CD8-positive, alpha-beta memory T cell (primary cell): ENCODE measurements at places on chromosomes 5 and 9.

DNA sequence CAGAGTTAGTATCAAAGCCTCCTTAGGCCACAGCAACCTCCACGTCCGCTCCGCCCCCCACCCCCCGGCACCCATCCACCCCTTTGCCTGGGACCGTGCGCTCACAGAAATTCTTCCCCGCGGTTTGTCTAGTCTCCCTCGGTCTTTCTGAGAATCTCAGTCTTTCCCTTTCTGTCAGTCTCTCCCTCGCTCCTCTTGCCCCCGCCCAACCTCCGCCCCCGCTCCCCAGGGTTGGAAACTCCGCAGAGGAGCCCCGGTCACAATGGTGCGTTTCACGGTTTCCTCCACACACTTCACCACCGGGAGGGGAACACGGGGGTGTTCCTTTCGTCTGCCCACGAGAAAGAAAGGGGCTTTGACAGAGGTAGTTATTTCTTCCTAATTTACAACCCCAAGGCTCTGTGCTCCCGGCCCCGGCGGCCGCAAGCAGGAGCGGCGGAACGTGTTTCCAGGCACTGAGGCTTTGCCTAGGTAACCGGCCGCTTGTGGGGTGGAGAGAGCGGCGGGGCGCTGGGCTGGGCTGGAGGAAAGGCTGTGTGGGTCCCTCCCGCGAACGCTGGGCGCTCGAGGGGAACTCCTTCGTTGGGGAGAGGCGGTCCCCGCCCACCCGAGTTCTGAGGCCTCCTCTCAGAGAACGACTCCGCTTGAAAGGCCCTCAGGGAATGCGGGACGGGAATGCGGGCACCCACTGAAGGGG, 2.1 kb downstream of the NR4A3 start:
- peak; percentile 44 for DNase-seq

DNA sequence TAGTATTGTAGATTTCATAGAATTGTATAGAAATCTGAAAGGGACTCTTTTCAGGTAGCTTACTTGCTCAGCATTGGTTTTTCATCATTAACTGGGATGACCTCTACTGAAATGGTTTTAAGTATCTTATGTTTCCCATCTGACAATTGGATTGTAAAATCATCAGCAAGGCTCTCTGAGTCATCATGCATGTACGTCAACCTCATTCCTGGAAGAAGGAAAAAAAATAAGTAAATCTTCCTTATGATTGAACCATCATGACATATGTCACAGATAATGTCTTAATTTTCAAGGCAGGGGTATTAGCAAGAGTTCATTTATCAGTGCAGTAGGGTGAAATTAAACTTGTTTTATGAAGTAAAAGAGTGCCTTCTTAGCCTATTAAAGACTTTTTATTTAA, 74.9 kb upstream of the CER1 start:
- DNase-seq = no peak

- DNase-seq = no peak
Observed at GRCh38 chr9:14441976-14442651, 128.2 kb upstream of the NFIB start.

DNA sequence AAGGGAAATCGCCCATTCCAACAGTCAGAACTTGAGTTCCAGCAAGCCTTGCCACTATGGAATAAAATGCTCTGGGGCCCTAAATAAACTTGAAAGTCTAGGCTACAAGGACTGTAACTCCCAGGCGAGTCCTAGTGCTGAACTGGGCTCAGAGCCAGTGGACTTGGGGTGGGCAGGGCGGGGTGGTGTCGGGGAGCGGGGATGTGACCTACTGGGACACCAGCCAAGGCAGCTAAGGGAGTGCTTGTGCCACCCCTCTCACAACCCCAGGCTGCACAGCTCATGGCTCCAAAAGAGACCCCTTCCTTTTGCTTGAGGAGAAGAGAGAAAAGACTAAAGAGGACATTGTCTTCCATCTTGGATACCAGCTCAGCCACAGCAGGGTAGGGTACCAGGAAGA, 61.5 kb downstream of the MEIKIN start:
- DNase-seq = no peak

DNA sequence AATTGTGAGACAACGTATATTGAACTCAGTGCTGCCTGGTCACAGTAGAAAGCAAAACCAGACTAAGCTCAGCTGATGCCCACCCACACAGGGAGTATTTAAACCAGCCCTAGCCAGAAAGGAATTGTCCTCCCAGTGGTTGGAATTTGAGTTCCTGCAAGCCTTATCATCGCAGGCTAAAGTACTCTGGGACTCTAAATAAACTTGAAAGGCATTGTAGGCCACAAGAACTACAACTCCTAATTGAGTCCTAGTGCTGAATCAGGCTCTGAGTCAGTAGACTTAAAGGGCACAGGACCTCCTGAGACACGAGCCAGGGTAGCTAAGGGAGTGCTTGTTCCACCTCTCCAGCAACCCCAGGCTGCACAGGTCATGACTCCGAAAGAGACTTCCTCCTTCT, 171.4 kb downstream of the MCTP1 start:
- DNase-seq = no peak

DNA sequence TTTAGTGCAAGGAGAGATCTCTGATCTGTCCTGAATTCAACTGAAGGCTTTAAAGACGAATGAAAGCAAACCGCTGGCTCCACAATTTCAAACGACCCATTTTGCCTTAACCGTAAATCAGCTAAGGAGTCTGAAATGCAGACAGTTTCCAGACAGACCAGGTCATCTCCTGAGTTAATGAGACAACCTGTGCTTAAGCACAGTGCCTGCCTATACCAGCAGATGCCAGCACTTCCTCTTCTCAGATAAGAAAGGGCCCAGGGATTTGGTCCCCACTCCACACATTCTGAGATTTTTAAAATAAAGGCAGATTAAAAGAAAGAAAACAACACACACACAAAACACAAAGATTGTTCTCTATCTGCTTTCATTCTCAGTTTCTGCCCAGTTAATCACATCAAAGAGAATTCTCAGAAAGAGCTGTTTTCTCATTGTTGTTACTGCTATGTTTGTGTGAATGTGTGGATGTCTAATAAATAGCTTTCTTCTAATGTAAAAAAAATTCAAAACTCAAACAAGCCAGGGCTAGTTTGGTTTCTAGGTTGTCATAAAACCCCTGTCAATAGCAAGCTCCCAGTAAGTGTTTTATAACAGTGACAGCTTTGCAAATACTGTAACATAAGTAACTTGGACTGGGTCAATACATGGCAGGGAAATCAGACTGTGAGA, 157.7 kb upstream of the SLC24A2 start:
- no peak for DNase-seq
